ENCODE measurements at places on chromosomes 3 and 15. TPM values are rescaled to one million over a fixed set of nuclear protein-coding genes. Genes with fewer than 3 reads are reported as not detected.

The CKMT1B gene
- 11.9 TPM for total RNA-seq

The RLBP1 gene
- total RNA-seq = 2.2 TPM

The GPR176 gene
- total RNA-seq = 35.4 TPM

The MUC20 gene
- total RNA-seq = 10.0 TPM

The OSBPL10 gene
- total RNA-seq = 41.6 TPM

The DUOX2 gene
- total RNA-seq = not detected

The CATSPER2 gene
- total RNA-seq = 18.2 TPM

The CRYBG3 gene
- 7.2 TPM for total RNA-seq

The PLA2G4D gene
- not detected for total RNA-seq

The TMEM108 gene
- 54.1 TPM for total RNA-seq

The ZKSCAN7 gene
- 47.3 TPM for total RNA-seq

The MESP1 gene
- total RNA-seq = 2.2 TPM

The HIGD1A gene
- 89.5 TPM for total RNA-seq

The C3orf22 gene
- total RNA-seq = not detected

The BFSP2 gene
- 2.5 TPM for total RNA-seq

The CPLX3 gene
- total RNA-seq = 1.6 TPM

The CADPS gene
- total RNA-seq = 418 TPM

Measured in parietal lobe (tissue), 2 donors.